Hypothalamus (tissue), 51 donors: ENCODE measurements at places on chromosomes 11 and 22.

- no peak for DNase-seq
Measured at GRCh38 chr11:66242095-66242765, 26.2 kb upstream of the RAB1B start.

DNA sequence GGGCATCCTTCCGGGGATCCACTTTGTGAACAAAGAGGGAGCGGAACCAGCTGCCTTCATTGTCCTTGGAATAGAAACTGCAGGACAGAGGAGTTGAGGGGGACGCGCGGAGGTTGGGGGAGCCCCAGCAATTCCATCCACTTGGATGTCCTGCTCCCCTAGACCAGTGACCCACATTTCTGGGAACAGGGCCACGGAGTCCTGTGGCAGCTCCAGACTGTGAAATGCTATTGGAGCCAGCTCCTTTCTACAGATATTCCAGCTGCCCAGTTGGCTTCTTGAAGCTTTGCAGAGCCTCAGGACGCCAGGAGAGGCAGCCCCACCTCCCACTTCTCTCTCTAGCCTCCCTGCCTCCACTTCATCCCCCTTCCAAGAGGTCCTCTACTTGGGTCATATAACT, 10.5 kb downstream of the NIPSNAP1 start:
- no peak for DNase-seq

GRCh38 chr11:58059007-58059350, 28.2 kb downstream of the OR6Q1 start:
- no peak for DNase-seq

- DNase-seq: no peak
Measured at GRCh38 chr11:58490827-58491226, 17.1 kb downstream of the OR5B21 start.

- DNase-seq: no peak
Measured at GRCh38 chr11:125463590-125464269, 32.3 kb downstream of the FEZ1 start.

DNA sequence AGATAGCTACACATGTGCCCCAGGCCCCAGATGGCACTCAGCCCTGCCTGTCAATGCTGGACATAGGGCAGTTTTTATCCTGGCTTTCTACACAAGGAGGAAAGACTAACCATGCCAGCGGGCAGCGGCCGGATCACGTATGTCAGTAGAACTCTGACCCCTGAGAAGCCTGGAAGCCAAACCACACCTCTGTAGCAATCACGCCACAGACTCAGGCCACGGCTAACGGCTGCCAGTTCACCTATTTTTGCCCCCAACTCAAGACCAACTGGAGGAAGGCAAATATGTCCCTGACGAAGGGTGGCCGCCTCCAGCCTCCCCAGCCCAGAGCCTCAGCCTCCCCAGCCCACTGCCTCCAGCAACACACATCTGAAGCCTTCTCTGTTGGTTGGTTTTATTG, 7.2 kb upstream of the CD81 start:
- DNase-seq: no peak

DNA sequence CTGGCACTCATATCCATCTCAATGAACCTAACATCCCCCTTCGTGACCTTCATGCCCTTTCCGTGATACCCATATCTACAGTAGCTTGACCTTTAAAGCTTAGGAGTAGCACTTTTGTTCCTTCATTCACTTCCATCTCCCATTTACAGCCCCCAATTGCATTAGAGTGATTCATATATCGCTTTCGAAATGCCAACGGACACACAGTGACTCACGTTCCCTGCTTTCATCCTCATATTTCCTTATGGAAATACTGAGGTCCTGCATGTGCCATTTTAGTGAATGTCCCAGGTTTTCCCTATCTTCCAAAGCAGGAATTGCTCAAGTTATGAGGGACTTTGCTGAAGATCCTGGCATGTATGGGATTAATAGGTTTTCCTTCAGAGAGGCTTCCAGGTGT, 44.3 kb upstream of the CEP126 start:
- no peak for DNase-seq

DNA sequence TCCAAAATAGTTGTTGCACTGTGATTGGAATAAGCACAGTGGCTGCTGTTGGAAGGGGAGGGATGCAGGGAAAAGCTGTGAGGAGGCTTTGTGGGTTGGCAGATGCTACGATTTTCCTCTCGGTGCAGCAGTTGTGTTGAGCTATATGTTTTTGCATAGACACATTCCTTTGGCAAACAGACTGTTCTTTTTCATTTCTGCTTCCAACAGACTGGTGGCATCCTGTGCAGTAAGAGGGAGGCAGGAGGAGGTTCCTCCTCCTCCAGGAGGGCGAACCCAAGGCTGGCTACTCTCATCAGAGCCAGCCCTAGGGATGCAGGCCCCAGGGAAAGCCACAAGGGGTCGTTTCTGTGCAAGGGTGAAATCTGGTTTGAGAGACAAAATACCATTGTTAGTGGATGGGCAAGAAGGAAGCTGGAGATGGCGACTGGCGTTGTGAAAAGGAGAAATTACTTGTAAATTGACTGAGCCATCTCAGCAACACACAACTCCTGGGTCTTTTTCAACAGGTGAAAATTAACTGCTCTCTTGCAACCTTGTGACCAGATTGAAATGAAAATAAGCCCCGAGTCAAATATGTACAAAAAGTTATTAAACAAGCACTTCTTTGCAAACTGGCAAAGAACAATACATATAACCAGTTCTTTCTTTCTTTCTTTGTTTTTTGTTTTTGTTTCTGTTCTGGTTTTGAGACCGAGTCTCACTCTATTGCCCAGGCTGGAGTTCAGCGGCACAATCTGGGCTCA, 26.5 kb upstream of the UBASH3B start:
- peak; percentile 48 for DNase-seq

DNA sequence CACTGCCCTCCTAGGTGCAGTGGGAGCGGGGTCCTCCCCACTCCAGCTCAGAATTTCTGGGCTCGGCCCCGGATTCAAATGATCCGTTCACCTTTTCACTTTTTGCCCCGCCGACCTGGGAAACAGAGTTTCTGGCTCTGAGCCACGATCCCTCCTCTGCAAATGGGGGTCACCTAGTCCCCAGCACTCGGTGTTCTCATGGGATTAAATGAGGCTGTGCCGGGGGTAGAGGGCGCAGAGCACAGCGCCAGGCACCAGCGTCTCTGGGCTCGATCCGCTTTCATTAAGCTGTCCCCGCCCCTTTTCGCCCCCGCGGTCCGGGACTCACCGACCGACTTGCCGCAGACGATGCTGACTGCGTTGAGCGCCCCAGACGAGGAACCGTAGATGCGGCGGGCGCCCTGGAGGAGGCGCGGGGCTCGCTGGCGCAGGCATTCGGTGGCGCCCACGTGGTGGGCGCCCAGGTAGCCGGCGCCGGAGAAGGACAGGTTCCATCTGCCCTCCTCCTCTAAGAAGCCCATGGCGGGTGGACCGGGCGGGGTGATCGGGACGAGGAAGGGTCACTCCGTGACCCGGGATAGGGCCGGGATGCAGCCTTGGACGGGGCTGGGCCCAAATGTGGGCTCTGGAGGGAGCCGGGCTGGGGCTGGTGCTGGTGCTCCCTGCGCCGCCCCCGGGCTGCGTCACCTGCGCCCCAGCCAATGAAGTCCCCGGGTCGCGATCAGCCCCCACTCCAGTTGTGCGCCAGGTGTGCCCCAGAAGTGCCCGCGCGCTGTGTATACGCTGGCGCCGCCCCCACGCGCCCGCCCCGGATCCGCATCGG, at the start of gene PNPLA5:
Gene PNPLA5 (minus strand): TSS at position 654 of the 823 bp plus-strand sequence. CDS start 133 bp downstream, at position 521.
- DNase-seq: no peak

- DNase-seq: no peak
Measured at GRCh38 chr22:33242078-33242477, 183.9 kb upstream of the SYN3 start.

- DNase-seq: no peak
Measured at GRCh38 chr11:1473011-1473628, 13.5 kb downstream of the MOB2 start.

- no peak for DNase-seq
Measured at GRCh38 chr11:124167826-124168231, 15.3 kb upstream of the OR10D3 start.

DNA sequence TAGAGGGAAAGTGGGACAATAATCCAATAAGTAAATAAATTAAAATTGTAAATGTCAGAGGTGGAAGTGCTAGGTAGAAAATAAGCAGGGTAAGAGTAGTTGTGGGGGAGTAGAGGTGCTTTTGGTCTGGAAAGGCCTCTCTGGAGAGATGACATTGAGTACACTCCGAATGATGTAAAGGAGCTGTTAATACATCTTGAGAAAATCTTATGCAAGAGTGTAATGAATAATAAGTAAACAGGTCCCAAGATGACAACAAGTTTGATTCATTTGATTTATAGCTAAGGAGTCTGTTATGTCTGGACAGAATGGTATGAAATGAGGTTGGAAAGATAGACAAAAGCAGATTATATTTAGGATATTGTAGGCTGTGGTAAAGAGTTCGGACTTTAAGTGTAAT, 87.5 kb downstream of the TMEM135 start:
- DNase-seq: no peak

DNA sequence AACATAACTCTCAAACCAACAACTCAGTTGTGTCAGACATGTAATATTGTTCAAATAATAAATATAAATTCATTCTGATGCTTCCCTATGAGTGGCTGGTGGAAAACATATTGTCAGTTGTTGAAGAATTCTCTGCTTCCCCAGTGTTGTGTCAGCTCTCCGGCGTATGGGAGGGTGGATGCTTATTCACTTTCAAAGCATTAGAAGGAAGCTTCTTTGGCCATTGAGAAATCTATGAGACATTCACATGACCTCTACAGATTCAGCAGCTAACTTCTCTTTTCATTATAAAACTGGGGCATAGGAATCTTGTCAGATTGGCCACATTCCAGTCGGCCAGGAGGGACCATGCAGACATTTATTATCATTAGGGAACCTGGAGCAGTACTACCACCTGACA, 2.9 kb downstream of the OR51V1 start:
- no peak for DNase-seq

DNA sequence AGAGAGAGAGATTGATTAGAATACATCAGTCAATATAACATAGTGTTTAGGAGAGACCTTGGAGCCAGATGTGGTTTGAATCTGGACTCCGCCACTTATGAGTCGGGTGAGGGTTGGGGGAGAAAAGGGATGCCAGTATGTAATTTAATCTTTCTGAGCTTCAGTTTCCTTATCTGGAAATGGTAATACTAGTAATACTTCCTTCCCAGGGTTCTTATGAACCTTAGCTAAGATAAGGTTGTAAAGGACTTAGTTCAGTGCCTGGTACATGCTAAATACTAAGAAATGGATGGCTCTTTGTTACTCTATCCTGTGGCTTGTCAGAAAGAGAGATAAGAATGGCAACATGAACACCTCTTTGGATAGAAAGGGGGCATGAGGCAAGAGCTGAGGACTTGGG, 226.1 kb upstream of the NARS2 start:
- DNase-seq: no peak

GRCh38 chr11:36097219-36097650, 153.4 kb downstream of the LDLRAD3 start:
- no peak for DNase-seq

DNA sequence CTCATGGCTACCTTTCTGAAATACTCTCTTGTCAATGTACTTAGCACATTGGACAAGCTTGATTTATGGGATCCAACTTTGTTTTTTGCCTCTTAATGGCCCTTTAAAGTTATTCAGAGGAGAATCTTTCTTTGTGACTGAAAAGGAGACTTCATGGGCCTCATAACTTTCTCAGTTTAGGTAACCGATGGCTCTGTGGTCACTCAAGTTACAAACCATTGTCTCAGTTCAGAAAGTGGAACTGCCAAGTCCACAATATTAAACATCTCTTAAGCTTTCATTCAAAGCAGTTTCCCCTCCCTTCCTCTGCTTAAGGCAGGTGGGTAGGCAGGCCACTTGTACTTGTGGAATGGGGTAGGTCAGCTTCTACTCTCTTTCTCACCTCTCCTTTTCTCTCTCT, 12.3 kb upstream of the ARL14EP start:
- DNase-seq: no peak

GRCh38 chr11:536841-537621, at the start of gene LRRC56:
Gene LRRC56 (plus strand): TSS chr11:537527. CDS start chr11:540685, 3,158 bp downstream.
- no peak for DNase-seq

GRCh38 chr22:39146256-39147101, 6.0 kb downstream of the CBX7 start:
- no peak for DNase-seq

DNA sequence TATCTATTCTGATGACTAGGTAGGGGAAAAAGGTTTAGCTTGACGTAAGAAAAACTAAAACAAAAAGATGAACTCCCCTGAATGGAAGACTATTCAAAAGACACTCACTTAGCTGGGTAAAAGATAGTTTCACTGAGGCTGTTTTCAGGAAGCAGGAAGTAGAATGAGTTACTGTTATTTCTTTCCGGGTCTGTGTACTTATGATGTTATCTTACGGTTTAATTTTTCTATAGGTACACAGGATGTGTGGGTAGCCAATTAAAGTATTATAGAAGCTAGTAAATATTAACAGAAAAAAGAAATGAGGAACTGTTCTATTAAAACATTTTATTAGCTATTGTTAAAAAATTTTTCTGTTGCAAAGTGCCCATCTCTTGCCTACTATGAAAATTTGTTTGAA, 45.8 kb upstream of the MMP7 start:
- DNase-seq: no peak

- DNase-seq: no peak
Measured at GRCh38 chr22:37356922-37357321, 70.4 kb downstream of the ELFN2 start.

- no peak for DNase-seq
Measured at GRCh38 chr11:34275486-34275885, 82.3 kb downstream of the ABTB2 start.

DNA sequence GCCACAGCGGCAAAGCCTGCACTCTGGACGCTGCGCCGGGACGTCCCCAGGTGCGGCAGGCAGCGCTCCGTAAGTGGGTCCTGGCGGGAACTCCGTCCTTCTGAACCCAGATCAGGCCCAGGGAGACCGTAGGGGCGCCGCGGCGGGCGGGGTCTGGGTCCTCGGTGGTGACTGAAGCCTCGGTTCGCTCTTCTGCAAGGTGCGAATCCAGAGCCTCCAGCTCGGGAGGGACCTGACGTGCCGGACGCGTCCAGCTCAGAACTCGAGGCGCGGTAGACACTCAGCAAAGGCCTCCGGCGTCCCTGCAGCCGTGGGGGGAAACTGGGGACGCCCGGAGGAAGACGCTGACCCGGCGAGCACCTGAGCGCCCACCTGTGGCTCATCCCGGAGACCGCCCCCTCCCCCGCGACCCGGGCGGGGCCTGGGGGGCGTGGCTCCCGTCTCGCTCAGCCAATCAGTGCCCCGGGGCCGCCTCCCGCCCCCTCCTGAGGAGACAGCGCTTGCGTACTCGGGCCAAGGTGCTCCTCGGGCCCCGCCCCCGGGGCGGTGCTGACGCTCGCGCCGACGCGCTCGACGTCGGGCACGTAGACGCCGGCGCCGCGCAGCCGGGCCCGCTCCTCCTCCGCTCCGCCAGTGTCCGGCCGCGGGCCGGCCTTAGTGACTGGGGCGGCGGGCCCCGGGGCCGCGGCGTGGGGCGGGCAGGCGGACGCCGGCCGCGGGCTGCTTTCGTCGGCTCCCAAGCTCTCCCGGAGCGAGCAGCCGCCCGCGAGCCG, at the start of gene PPFIA1:
Gene PPFIA1 (plus strand): TSS at position 587 of the 773 bp plus-strand sequence. CDS start 1,483 bp downstream, outside the sequence.
- peak; percentile 71 for DNase-seq

DNA sequence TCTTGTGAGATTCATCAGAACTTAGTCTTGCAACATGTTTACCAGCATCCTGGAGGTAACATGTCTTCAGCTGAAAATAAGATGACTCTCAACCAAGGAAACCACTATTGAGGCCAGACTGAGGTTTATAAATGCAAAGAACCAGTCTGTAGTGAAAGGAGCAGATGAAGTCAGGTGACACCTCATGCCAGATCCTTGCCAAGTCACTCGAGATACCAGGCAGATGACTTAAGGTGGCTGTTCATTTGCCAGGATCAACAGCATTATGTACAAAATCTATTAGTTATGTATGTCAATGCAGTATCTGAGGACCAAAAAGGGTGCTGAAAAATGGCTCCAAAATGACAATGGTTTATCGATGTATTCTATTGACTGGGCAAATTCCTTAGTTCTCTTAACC, 100.0 kb upstream of the SOX6 start:
- no peak for DNase-seq
